ENCODE measurements at places on chromosomes 11 and 22. TPM values are rescaled to one million over a fixed set of nuclear protein-coding genes. Genes with fewer than 3 reads are reported as not detected.

The ACR gene
- total RNA-seq, result not detected

DNA sequence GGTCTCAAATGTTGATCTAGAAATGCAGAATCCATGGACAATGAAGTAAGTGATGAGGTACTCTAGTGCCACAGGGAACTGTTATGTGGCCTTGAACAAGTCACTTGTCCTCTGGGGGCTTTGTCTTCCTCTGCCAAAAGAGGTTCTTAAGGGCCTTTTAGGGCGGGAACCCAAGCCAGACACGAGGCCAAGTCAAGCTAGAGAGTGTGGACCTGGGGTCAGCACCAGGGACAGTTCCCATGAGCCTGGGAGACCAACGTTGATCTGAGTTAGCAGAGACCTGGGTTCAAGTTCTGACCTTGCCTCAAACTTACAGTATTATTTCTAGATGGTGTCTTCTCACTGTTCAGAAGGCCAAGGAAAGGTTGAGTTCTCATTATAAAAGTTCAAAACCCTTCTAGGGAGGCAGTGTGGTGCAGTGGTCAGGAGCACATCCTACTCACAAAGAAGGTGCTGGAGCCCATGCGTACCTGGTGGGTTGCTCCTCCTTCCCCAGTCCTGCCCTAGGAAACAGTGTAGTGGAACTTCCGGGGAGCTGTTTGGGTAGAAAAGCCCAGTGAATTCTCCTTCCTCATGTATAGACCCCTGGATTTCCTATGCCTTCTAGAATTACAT, 121.5 kb downstream of the CHST1 start:
- H3K36me3 ChIP-seq, result no peaks in the 10 kb centered on the region
- H3K4me3 ChIP-seq, result no peak overlapping the region
- H3K27me3 ChIP-seq, result peaks cover 2% of the 10 kb centered on the region
- DNase-seq, result peak; percentile 32

GRCh38 chr11:37336401-37336800, 738.4 kb upstream of the RAG2 start:
- DNase-seq, result no peak
- H3K27ac ChIP-seq, result no peak overlapping the region
- no peaks in the 10 kb centered on the region for H3K36me3 ChIP-seq
- H3K4me1 ChIP-seq, result no peaks in the 10 kb centered on the region
- H3K27me3 ChIP-seq, result no peaks in the 10 kb centered on the region
- H3K4me3 ChIP-seq, result no peak overlapping the region

DNA sequence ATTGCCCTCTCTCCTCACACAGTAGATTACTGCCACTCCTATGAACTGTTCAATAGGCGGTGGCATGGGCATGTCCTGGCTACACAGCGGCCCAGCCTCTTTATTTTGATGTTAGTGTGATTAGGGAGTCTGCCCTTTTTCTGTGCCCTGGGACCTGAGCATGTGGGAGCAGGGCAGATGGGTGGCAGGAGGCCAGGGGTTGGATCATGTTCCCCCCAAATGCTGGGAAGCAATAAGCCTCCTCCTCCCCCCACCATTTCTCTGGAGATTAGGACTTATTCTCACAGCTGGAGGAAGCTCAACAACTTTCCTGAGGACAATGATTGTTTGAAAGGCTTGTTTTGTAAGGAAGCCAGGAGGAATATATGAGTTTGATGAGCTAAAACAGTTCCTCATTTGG, 848 bp downstream of the HEPN1 start:
- H3K27ac ChIP-seq, result no peak overlapping the region
- H3K27me3 ChIP-seq, result no peaks in the 10 kb centered on the region
- no peak overlapping the region for H3K4me3 ChIP-seq
- no peaks in the 10 kb centered on the region for H3K36me3 ChIP-seq

The CNGA4 gene
- total RNA-seq, result not detected
